ENCODE measurements at places on chromosomes 1 and 21.

- DNase-seq: no peak
These were observed 355.5 kb downstream of the LRRIQ3 start for GRCh38 chr1:73842436-73842835.

GRCh38 chr1:58361134-58361533 is 185.4 kb downstream of the OMA1 start:
- DNase-seq: no peak

DNA sequence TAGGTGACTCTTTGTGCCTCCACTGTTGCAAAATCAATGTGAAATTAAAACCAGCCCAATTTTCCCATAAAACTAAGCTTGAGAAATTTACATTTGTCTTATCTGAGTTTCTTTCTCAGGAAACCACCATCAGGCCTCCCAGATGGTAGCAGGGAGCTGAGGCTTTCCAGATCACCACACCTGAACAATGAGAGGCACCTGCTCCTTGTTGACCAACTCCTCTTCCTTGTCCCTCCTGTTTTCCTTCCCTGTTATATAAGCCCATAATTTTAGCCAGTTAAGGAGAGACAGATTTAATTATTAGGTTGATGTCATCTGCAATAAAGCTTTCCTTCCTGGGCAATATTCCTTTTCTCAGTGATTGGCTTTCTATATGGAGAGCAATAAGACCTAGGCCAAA is 32.0 kb upstream of the C1orf185 start:
- DNase-seq: no peak

DNA sequence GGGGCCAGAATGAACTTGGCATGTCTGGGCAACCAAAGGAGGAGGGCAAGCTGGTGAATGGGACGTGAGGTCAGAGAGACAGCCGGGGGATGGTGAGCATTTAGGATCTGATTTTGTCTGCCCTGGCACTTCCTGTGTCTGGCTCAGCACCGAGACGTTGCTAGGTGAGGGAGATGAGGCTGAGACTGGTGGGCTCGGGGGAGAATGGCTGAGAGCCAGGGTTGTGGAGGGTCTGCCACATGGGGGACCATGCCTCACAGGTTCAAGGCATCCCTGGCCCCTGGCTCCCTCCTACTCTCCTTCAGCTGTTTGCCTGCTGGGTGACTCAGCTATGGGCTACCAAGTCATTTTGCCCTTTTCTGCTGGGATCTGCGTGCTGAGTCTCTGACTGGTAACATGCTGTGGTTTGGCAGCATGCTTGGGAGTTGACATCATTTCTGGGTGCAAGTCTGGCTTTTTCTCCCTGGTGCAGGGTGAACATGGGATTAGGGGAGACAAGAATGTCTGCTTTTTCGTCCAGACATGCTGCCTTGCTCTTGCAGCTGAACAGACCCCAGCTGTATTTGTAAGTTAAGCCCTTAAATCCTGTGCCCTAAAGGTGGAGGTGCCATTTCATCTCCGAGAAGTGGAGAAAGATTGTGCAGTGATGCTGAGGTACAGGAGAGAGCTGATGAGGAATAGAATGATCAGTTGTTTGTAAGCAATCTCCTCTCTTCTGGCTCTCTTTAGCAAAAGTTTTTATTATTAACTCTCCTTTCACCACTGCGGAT is 17.6 kb downstream of the GALNT2 start:
- DNase-seq: no peak

DNA sequence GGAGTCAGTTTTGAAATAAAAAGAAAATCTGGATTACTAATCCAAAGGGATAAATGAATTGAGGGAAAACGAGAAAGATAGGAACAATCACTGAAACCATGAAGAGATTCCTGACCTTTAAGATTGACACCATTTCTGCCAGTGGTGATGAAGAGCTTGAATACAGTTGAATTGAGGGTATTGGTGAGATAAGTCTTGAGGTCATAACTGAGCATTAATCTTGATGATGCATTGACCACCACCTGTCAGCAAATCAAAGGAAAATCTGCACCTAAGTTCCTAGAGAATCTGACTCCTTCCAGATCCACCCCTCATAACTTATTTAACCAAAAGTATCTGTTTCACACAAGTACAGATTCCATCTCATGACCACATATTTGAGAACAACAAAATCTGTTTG is 21.6 kb downstream of the RPS27 start:
- no peak for DNase-seq

- no peak for DNase-seq
These were observed 61.6 kb downstream of the KDM1A start for GRCh38 chr1:23080885-23081284.

DNA sequence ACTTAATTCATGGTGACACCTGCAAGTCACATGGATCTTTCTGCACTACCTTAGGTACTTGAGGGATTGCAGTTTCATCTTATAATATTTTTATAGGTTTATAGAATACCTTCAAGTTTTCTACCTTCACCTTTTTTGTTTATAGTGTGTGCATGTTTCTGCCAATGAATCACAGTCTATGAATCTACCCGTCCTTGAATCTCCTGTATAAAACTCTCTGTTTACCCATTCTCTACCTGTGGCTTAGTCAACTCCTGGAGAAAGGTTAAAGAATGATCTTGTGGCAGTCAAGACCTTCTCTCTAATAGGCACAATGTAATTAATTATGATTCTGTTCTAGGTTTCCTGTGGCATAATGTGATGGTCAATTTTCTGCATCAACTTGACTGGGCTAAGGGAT is 3.2 kb upstream of the GSTM2 start:
- DNase-seq: no peak

- DNase-seq: no peak
These were observed 224.2 kb upstream of the JUN start for GRCh38 chr1:59007820-59008598.

DNA sequence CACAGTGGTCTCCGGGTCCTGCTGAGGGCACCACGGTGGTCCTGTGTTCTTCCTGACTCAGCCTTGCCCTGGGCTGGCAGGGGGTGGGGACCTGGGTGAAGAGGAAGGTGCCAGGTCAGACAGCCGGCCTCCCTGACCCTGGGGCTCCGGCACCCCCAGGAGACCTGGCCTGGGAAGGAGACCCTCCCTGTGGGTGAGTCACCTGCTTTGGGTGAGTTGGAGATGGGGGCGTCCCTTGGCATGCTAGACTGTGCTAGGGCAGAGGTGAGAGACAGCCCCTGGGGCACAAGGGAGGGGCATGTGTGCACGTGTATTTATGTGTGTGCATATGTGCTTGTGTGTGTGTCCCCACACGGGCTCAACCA is 23.4 kb downstream of the SPSB1 start:
- DNase-seq: no peak

GRCh38 chr1:20470194-20470593 is 15.8 kb downstream of the CAMK2N1 start:
- DNase-seq: no peak

DNA sequence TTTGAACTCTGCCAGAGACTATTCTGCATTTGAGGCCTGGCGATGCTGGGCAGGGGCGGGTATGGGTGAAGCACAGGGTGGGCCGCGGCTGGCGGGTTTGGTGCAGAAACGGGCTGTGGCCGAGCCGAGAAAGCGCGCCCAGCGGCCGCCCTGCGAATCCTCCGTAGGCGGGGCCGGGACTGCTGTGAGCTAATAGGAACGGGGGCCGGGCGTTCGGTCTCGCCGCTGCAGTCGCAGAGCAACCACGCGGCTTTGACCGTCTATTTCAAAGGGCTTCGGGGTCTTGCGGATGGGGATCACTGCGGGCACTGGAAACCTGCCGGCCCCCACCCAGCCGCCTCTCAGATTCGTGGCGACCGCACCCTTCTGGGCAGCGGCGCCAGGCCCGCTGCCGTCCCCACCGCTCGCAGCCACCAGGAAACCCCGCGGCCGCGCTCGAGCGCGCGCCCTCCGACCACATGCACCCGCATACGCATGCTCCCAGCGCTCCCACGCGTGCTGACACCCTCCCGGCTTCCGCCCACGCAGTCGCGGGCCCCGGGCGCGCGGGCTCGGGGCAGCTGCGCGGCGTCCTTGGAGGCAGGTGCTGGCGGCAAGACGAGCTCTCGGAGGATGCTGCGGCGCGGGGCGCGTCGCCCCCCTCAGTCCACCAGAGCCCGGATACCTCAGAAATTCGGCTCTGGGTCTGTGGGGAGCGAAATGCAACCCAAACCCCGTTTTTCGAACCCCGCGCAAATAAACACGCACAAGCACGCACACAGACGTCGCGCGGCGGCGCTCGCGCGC is 32.6 kb downstream of the DNTTIP2 start:
- DNase-seq: peak; percentile 51

- DNase-seq: no peak
These were observed 6.0 kb upstream of the CAPN2 start for GRCh38 chr1:223706077-223706973.

DNA sequence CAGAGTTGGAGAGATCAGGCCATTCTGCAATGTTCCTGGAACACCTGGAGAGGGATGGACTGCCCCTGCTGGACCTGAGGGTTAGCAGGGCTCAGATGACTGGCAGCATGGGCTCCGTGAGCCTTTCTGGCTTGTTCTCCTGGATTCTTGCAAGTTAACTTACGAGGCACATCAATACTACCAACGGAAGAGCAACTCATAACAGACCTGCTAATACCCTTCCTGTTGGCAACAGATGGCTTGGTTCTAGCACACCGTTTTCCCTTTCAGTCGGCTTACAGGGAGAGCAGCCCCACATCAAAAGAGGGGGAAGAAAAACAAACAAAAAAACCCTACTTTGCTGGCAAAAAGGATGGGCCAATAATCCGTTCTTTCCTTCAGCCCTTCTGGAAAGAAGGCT is 47.9 kb downstream of the SLC66A1 start:
- DNase-seq: no peak

- no peak for DNase-seq
These were observed 69.5 kb upstream of the CLDN14 start for GRCh38 chr21:36549470-36549869.

- no peak for DNase-seq
These were observed 4.7 kb downstream of the OLFML2B start for GRCh38 chr1:162019006-162019405.

DNA sequence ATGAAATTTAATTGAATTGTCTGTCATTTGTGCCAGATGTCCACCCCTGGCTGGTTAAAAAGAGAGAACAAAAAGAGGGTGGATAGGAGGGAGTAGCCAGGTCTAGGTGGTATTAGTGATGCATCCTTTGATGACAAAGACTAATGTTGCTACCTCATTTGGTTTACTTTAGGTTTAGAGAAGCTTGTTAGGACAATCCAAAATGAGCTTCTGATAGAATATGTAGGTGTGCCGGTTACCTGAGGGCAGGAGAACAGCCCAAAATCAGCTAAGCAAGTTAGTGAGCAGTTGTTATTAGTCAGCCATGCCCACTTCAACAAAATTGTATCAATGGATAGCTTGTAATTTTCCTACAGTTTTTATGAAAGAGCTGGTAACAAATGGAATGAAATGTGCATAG is 61.4 kb upstream of the PTGS2 start:
- DNase-seq: no peak

- no peak for DNase-seq
These were observed 23.3 kb downstream of the DUSP10 start for GRCh38 chr1:221718381-221719277.

DNA sequence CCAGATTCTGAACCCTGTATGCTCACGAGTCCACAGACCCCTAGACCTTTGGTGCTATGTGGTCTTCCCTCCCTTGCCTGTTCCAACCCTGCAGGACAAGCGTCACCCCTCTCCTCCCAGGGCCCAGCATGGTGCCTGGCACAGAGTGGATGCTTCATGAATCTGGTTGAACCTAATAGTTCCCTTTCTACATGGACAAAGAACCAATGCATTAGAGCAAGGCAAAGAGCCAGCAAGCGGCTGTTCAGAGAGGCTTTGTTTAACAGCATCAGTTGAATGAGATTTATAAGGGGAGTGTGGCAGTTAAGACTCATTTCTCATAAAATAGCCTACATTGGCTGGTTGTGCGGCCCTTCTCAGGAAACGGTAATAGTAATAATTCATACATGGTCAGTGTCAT is 14.9 kb downstream of the SLC26A9 start:
- no peak for DNase-seq

- no peak for DNase-seq
These were observed 7.0 kb downstream of the PAFAH2 start for GRCh38 chr1:25990702-25991395.

GRCh38 chr1:34128186-34128889 is 36.7 kb downstream of the CSMD2 start:
- DNase-seq: no peak

GRCh38 chr1:93594603-93594880 is 87.1 kb downstream of the BCAR3 start:
- DNase-seq: no peak

DNA sequence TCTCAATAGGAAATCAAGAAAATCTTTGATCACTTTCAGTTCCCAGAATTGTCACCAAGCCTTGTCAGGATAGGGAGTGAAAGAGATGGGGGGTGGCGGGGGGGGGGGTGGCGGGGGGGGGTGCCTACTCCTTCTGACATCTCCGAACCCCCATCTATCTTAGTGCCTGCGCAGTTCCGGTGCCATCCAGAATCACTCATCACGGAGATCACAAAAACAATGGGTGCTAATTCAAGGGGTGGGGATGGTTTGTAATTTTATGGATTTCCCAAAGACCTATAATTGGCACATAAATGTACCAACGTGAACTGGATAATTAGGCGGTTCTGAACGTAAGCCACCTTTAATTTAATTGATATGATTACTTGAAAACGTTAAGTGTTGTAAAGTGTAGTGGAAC is 2.1 kb downstream of the DAB1 start:
- DNase-seq: no peak

- DNase-seq: no peak
These were observed 79.2 kb downstream of the MAN1C1 start for GRCh38 chr1:25695771-25696311.

GRCh38 chr1:1947493-1947892 is 28.4 kb upstream of the TMEM52 start:
- no peak for DNase-seq

- no peak for DNase-seq
These were observed 724.6 kb downstream of the ADGRL2 start for GRCh38 chr1:82525378-82525777.

GRCh38 chr1:162178432-162178831 is 108.9 kb downstream of the NOS1AP start:
- DNase-seq: no peak

- DNase-seq: no peak
These were observed 30.1 kb downstream of the DHX9 start for GRCh38 chr1:182869241-182869666.

- no peak for DNase-seq
These were observed 115.3 kb downstream of the PLA2G4A start for GRCh38 chr1:186943891-186944686.

- no peak for DNase-seq
These were observed 2.4 kb downstream of the RAP1GAP start for GRCh38 chr1:21666576-21667320.

DNA sequence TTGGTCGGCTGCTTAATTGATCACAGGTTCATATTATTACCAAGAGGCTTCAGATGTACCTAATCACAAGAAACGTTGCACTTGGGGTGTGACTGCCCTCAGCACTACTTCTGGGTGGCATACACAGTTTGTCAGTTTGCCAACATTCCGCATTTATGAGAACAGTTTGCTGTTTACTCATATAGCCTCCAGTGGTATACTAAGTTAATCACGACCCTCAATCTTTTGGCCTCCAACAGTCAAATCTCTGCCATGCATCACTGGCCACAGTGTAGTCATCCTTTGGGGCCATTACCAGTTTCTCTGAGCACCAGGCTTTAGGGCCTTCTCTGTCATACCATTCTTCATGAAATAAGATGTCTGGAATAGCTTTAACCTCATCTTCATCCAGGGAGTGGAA is 62.8 kb upstream of the BCL9 start:
- no peak for DNase-seq

- no peak for DNase-seq
These were observed 83.7 kb downstream of the RAB3GAP2 start for GRCh38 chr1:220188538-220188937.
